GM19239 (cell line): ENCODE measurements at places on chromosomes 16 and 17.

- no peak for DNase-seq
Measured at GRCh38 chr17:78947235-78948149, 22.3 kb upstream of the TIMP2 start.

DNA sequence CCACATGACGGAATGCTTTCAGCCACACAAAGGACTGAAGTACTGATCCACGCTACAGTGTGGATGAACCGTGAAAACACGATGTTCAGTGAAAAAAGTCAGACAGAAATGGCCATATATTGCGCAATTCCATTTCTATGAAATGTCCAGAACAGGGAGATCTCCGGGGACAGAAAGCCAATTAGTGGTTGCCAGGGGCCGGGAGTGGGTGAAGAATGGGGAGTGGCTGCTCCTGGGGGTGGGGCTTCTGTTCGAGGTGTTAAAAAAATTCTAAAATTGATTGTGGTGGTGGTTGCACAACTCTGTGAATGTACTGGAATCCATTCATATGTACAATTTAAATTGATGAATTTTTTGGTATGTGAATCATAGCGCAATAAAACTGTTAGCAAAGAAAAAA lies 154.8 kb upstream of the HSBP1 start:
- DNase-seq: no peak

GRCh38 chr17:50367401-50367800 lies 5.6 kb downstream of the MRPL27 start:
- DNase-seq: no peak

DNA sequence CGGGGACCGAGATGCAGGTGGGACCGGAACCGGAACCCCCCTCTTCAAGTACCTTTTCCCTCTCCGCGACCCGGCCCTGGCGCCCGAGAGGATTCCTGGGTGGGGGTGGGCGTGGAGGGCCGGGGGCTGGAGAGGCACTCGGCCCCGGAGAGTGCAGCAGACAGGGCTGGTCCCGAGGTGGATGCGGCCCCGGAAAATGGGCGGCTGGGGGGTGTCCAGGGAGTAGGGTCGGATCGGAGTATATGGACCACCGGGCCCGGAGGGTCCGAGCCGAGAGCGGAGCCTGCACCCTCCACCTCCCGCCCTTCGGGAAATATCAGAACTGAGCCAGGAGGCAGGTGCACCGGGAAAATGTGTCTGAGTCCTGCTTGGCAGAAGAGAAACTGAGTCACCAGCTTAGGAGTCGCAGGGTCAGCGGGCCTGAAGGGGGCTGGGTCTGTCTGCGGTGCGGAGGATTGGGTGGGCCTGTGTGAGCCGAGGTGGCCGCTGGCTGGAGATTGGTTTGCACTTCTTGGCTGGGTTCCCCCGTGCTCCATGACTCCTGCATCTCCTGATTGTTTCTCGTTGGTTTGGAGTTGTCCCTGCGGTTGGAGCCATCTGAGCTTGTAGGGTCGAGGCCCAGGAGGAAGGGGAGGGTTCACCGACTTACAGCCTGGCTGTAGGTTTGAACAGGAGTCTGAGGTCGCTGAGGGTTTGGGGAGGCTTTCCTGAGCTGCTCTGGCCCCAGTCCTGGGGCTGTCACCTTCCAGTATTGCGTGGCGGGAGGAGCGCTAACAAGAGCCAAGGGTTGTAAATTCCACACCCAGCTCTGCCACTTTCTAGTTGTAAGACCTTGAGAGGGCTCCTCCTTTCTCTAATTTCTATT lies 518 bp downstream of the SH2B1 start:
- no peak for DNase-seq

DNA sequence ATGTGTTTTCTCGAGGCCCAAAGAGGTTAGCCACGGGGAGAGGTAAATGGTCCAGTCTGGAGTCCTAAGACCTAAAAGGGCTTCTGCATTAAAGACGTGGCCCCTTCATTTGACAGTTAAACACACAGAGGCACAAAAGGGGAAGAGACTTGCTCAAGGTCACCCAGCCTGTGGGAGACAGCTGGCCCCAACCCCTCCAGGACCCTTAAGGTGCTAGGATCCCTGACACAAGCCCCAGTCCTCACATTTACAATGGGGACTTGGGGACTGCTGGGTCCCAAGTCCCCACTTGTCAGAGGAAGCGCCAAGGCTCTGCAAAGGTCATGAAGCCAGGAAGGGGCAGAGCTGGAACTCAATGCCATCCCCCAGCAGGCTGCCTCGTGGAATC lies 1.7 kb downstream of the ABAT start:
- no peak for DNase-seq

GRCh38 chr16:74990832-74991231 lies 5.9 kb upstream of the WDR59 start:
- DNase-seq: no peak

DNA sequence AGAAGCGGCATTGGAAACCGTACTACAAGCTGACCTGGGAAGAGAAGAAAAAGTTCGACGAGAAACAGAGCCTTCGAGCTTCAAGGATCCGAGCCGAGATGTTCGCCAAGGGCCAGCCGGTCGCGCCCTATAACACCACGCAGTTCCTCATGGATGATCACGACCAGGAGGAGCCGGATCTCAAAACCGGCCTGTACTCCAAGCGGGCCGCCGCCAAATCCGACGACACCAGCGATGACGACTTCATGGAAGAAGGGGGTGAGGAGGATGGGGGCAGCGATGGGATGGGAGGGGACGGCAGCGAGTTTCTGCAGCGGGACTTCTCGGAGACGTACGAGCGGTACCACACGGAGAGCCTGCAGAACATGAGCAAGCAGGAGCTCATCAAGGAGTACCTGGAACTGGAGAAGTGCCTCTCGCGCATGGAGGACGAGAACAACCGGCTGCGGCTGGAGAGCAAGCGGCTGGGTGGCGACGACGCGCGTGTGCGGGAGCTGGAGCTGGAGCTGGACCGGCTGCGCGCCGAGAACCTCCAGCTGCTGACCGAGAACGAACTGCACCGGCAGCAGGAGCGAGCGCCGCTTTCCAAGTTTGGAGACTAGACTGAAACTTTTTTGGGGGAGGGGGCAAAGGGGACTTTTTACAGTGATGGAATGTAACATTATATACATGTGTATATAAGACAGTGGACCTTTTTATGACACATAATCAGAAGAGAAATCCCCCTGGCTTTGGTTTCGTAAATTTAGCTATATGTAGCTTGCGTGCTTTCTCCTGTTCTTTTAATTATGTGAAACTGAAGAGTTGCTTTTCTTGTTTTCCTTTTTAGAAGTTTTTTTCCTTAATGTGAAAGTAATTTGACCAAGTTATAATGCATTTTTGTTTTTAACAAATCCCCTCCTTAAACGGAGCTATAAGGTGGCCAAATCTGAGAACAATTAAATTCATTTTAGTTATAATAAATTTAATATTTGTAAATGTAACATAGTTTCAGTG lies 1.7 kb downstream of the HEXIM1 start:
- DNase-seq: no peak

GRCh38 chr17:35930211-35931065 lies at the start of gene RDM1:
Gene RDM1, minus strand, starts transcription at chr17:35930773. Its CDS starts 46 bp downstream, at chr17:35930727.
- peak; percentile 78 for DNase-seq

DNA sequence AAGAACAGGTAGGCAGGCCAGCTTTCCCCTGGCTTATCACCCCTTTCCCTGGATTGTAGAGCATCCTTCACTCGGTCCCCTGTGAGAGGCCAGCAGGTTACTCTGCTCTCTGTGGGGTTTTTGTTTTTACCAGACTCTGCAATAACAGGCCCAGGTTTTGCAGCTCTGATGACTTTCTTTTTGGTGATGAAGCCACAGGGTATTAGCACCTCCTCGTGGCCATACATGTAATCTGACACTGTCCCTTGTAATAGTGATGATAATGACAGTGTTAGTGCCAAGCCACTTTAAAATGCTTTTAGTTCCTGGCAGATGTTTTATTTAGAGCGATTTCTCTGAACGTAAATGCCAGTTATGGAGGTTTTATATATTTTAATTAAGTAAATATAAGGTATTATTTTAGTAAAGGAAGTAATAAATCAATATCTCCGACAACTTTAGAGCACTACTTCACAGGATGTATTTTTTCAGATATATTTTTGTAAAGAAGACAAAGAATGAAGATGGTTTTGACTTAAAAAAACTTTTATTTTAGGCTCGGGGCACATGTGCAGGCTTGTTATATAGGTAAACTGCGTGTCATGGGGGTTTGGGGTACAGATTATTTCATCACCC lies 38.0 kb upstream of the CPHXL start:
- DNase-seq: no peak

- peak; percentile 35 for DNase-seq
Measured at GRCh38 chr16:78437352-78437968, 338.0 kb downstream of the WWOX start.

GRCh38 chr17:43599835-43600234 lies 53.7 kb upstream of the ETV4 start:
- DNase-seq: no peak

DNA sequence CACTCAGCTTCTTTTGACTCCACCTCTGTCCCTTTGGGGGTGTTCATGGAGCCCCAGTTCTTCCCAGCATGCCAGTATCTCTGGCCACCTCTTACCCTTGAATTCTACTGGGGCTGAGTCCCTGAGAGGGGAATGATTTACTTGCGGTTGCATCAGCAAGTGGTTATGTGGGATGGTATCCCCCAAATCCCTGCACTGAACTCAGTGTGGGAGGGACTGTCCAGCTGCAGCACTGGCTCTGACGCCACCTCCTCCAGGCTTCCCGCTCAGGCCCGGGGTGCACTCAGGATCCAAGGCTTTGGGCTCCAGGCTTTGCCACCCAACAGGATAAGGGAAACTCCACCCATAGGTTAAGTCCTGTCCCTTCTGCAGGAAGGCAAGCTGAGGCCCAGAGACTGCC lies 21.1 kb upstream of the BRD7 start:
- no peak for DNase-seq

DNA sequence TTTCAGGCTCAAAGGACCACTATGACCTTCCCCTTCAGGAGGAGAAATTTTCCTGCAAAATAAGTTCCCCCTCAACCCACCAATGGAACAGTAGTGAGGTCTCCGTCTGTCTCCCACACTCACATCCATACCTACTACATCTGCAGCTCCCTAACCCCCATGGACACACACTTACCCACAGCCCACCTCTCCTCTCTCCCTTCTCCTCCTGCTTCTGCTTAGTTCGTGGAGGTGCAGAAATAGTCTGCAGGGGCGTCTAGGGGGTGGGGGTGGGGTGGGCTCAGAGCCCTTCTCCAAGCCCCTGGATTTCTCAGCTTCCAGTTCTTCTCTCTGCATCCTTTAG lies 8.9 kb downstream of the HOXB4 start:
- DNase-seq: no peak

- DNase-seq: no peak
Measured at GRCh38 chr16:87333581-87334331, 16.6 kb upstream of the C16orf95 start.
